Stimulated activated CD8-positive, alpha-beta memory T cell treated with anti-CD3 and anti-CD28 coated beads, Interleukin-15, amount 100 ng/mL, for 4 hours (primary cell): ENCODE measurements at places on chromosomes 3 and 15.

GRCh38 chr15:38843736-38844590 is 279.3 kb upstream of the RASGRP1 start:
- DNase-seq: no peak

DNA sequence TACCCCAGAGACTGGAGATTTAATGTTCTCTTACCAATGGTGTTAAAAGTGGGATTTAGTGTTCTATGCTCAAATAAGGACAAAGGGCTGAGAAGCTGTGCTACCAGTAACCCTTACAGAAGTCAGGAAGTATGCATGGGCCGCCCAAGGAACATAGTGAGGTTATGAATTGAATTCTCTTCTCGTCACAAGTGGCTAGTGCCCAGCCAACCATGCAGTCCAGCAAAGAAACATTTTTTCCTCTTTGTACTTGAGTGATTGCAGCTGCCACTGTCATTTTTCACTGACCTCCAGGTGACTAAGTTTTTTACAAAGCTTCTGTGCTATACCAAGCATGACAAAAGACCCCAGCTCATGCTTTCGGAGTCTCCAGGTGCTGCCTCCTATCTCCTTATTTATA is 110.6 kb upstream of the DCBLD2 start:
- no peak for DNase-seq

DNA sequence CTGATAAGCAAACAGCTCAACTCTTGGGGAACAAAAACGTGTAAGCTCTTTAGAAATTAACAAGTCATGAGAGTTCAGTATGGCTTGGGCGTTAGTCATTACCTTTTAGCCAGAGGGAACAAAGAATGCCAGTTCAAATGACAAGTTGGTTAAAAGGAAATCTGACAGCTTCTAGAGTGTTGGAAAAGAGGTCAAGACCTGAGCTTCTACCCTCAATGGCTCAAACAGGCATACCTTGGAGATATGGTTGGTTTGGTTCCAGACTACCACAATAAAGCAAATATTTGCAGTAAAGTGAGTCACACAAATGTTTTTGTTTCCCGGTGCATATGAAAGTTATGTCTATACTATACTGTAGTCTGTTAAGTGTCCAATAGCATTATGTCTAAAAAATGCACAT is 136.1 kb downstream of the CACNA1D start:
- no peak for DNase-seq

- DNase-seq: no peak
Observed at GRCh38 chr3:40780291-40780924, 255.6 kb downstream of the ZNF621 start.

DNA sequence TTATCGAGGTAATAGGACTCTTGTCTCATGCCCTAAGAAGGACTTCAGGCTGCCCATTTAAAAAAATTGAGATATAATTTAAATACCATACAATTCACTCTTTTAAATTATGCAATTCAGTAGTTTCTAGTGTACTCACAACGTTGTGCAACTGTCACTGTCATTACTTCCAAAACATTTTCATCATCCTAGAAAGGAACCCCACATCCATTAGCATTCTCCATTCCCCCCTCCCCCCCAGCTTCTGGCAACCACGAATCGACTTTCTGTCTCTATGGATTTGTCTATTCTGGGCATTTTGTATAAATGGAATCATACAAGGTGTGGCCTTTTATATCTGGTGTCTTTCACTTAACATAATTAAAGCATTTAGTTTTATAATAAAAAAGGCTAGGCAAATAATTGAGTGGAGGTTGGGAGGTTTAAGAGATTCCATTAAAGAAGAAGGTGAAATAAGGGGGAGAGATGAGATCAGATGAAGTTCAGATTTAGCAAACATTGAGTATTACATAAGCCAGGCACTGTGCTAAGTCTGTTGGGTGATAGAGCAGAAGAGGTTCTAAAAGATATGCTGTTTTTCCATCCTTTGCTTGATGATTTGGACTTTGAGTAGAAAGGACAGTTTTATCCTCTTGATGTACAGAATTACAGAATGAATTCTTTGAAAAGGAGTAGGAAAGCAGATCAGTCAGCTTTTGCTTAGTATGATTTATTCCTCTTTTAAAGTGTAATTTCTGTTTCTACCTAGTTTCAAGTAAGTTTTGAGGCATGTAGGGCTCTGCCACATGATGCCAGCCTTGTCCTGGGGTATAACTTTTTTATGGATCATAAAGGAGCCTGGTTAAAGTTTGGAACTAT is 36.3 kb downstream of the UBE2E2 start:
- no peak for DNase-seq

GRCh38 chr3:111333642-111334041 is 208.4 kb upstream of the CD96 start:
- no peak for DNase-seq

GRCh38 chr3:17044855-17045254 is 160.1 kb downstream of the PLCL2 start:
- DNase-seq: no peak

- no peak for DNase-seq
Observed at GRCh38 chr15:73034221-73034620, 18.0 kb upstream of the NEO1 start.

- no peak for DNase-seq
Observed at GRCh38 chr3:156694536-156694935, 20.1 kb downstream of the TIPARP start.
